ENCODE measurements at places on chromosomes 12 and 14.

DNA sequence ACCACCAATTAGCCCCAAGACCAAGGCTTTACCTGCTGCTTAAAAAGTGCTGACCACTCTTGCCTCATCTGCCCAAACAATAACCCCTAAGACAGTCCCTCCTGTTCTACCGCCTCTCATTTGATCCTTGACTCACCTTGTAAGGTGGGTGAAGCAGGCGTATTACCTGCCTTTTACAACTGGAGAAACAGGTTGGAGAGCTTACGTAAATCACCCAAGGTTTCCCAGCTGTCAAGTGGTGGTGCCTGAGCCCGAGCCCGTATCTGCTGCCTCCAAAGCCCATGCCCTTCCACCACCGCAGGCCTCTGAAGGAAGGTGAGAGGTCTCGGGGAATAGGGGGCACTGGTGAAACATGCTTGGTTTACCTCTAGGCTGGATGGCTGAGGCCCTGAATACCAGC, 36.6 kb downstream of the MAX start:
- DNase-seq, result no peak

GRCh38 chr14:74569806-74570591, 42.0 kb downstream of the LTBP2 start:
- DNase-seq, result no peak

GRCh38 chr12:59737725-59738463, 142.1 kb downstream of the SLC16A7 start:
- DNase-seq, result no peak

- no peak for DNase-seq
Measured at GRCh38 chr12:15541996-15542631, 219.8 kb downstream of the PTPRO start.

- DNase-seq, result no peak
Measured at GRCh38 chr14:32427726-32428528, 98.8 kb downstream of the AKAP6 start.

DNA sequence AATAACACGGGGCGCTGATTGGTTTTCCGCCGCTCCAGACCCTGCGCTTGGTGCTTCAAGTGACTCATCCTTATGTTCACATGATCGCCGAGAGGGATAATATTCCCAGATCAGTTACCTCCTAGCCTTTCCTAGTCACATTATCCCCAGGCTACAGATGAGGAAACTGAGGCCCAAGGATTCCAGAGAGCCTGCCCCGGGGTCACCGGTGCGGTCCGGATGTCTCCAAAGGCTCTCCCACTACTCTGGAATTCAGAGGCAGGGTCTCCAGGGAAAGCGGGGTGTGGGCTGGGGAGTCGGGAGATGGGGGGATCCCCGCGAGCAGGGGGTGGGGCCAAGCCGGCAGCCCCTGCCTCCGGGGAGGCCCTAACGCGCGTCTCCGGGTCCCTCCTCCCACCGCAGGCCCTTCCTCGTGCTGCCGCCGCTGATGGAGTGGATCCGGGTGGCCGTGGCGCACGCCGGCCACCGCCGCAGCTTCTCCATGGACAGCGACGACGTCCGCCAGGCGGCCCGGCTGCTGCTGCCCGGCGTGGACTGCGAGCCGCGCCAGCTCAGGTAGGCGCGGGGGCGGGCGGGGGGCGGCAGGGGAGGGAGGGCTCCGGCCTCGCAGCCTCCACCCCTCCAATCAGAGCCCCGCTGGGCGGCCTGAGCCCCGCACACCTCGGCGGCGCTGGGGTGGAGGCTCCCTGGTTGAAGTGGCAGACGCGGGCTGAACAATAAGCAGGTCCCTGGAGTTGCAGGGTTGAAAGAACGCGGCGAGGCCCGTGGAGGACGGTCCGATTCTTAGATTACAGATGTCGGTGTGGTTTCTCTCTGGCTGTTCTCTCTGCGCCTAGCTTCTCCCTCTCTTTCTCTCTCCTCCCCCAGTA, 104.6 kb upstream of the PWP1 start:
- no peak for DNase-seq

DNA sequence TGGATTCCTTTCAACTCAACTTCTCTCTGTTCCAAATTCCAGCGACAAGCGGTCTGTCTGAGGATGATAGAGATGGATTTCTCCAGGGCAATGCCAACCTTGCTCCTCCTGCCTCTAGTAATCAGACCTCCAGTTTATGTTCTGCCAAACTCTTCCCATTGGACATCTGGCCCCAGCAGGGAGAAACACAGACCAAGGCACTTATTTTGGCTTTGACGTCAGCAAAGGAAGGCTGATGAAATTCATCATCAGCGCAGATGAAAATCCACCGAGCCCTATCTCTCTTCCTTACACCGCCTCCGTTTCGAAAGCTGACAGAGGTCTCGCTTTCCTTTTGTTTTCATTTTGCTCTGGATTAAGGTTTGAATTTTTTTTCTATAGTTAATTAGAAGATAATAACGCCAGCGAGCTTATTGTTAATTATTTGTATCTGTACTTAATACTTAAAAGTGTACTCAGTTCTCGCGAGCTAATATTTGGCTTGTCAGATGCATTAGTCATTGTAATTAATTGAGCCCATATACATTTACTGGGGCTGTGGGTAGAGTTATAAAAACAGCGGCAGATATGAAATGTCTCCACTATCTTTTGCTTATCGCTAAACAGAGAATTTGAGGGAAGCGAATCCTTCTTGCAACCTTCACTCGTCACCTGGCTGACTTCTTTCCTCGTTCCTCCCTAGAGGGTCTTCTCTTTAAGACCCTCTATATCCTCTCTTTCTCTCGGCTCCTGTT, 35.9 kb upstream of the MED13L start:
- no peak for DNase-seq

GRCh38 chr12:48794870-48795269, 6.0 kb upstream of the ADCY6 start:
- no peak for DNase-seq

GRCh38 chr12:94634717-94635116, 15.6 kb downstream of the TMCC3 start:
- no peak for DNase-seq

GRCh38 chr12:56699020-56699661, 11.1 kb upstream of the PTGES3 start:
- DNase-seq, result no peak

- DNase-seq, result no peak
Measured at GRCh38 chr12:113466454-113467141, 5.1 kb downstream of the LHX5 start.

DNA sequence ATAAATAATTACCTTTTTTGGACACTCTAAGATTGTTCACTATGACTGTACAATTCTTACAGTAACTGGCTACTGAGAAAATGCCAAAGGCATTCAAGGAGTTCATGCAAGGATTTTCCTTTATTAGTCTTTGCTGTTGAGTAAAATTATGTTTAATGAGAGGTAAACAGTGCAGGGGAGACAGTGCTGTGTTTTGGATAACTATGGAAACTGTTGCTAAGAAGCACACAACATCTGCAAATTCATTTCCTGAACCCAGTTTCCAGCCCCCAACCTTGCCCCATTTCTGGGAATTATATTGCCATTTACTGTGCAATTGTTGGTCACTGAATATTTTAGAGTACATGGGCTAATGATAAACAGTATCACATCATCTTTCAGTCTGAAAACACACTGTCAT, 1005.8 kb downstream of the TRHDE start:
- DNase-seq, result no peak

GRCh38 chr12:54666008-54666407, 17.8 kb upstream of the DCD start:
- no peak for DNase-seq

- DNase-seq, result no peak
Measured at GRCh38 chr12:47122602-47123001, 42.8 kb upstream of the AMIGO2 start.

DNA sequence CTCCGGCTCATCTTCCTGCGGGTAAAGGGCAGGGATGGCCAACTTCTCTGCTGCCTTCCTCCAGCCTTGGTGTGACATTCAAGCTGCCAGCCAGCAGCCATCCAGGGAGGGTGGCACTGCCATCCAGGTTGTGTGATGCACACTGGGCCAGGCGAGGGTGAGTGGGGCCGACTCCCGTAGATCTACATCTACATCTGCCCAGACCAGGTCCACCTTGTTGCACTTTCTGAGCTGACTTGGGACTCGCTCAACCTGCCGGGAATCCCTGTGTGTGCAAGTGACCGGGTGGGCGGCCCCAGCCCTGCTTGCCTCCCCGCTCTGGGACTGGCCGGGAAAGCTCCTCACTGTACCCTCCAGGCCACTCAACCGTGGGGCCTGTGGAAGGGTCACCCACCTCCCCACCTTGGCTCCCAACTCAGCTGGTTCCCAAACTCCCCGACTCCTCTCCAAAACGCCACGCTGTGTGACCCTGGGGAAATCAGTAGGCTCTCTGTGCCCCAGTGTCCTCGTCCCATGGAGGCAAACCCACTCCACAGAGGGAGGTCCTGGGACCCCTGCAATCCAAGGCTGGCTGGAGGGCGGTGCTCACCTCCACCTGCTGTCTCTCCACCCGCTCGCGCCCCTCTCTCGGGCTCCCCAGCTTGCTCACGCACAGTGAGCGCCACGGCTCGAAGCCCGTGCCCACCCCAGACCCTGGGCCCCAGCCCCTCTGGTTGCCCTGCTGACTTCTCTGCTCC, 14.7 kb downstream of the JAG2 start:
- DNase-seq, result no peak

GRCh38 chr12:109725321-109726105, 11.9 kb downstream of the FAM222A start:
- DNase-seq, result no peak

- no peak for DNase-seq
Measured at GRCh38 chr12:132188916-132189325, 44.7 kb downstream of the NOC4L start.

GRCh38 chr12:107844312-107844921, 69.9 kb downstream of the ASCL4 start:
- no peak for DNase-seq

GRCh38 chr12:20375560-20375959, 7.2 kb downstream of the PDE3A start:
- DNase-seq, result no peak

DNA sequence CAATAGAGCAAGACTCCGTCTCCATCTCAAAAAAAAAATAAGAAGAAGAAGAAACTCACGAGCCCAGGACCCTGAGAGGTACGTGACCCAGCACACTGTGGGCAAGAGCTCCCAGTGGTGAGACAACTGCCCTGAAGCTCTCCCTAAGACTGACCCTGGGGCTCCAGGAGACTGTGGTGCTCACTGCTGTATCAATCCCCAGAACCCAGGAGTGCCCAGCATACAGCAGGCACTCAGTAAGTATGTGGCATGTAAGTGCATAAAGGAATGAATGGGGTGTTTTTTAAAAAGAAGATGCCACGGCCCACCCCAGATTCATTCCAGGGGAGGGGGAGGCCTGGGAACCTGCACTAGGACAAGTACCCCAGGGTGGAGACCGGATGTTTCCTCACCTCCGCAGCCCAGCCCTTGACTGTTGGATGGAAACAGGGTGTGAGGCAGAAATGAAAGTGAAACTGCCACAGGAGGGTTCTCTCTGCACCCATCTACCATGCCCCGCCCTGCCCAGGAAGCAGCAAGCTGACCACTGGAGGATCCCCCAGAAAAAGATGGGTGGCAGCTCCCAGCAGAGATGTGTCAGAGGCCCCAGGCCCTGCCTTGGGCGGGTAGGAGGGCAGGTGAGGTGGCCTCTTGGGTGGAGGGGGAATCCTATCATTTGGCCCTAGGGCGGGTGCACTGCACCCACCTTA, 12.2 kb downstream of the ITPK1 start:
- DNase-seq, result no peak

DNA sequence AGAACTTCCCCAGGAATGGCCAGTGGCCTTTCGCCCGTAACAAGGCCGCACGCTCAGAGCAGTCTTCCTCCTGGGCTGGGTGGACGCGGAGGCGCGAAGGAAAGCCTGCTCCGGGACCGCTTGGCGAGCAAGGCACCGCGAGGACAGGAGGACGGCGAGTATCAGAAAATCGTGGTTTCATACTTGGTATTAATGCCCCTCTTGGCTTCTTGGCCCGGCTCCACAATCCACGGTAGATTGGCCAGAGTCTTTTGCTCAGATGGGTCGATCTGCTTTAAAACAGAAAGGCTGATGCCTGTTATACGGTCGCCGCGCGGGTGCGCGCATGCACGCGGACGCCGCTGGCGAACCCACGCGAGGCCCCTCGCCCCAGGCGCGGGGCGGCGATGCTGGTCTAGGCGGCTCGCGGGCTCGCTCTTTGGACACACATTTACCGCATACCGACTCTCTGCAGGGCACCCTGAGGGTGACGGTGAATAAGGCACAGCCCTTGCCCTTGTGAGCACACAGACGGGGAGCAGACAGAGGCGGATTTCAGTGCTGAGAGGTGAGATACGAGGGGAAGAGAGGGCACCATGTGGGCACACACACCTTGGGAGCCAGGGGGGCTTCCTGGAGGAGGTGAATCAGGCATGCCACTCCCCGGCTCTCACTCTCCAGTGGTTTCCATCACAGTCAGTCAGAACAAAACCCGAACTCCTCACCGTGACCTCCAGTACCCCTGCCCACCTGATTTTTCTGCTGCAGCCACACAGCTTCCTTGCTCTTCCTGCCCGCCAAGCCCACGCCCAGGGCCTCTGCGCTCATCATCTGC, 100.7 kb downstream of the APAF1 start:
- DNase-seq, result no peak

DNA sequence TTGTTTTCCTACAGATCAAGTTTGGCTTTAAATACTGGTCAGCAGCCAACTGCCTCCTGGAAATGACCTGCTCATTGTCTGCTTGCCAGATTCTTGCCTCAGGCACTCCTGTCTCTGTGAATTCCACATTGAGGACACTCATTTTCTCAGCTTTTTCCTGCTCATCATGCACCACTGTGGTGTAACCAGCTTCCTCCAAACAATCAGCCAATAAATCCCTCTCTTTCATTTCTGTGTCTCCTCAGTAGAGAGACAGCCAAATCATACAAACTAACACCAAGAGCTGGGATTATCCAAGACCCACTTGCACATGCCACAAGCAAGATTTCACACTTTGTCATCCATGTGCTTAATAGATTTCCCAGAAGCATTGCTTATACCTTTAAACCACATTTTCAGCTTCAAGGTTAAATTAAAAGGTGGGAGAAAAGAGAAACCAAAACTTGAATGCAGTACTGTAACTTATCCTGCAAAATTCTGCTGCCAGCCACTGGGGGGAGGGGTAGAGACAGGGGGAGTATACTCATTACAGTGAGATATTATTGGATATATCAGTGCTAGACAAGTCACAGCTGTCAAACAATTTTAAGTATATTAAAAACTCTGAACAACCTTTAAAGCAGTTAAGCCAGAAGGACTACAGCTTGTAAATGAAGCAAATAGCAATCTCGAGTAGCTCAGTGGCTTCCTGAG, 105.0 kb downstream of the PPP2R5E start:
- peak; percentile 28 for DNase-seq

DNA sequence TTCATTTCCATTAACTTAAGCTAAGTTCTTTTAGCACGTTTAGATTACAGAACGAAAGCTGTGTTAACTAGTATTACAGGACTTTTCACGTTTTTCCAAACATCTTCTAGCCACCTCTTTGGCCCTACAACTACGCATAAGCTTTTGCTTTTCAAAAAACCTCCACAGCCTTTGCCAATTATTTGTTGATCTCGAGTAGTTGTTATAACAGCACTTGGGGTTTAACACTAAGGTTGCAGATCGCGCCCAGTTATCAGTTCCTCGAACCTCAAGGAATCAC, 450 bp upstream of the RBM25 start:
- DNase-seq, result no peak

GRCh38 chr12:82182601-82183190, 175.5 kb downstream of the CCDC59 start:
- no peak for DNase-seq

- DNase-seq, result no peak
Measured at GRCh38 chr14:93532541-93532940, 101.8 kb downstream of the UNC79 start.

GRCh38 chr12:42576374-42576773, 13.2 kb downstream of the PRICKLE1 start:
- DNase-seq, result no peak

- DNase-seq, result no peak
Measured at GRCh38 chr14:65790172-65790815, 377.8 kb downstream of the FUT8 start.

Measured in heart right ventricle (tissue), 16 donors.